Stimulated activated CD4-positive, alpha-beta T cell treated with anti-CD3 and anti-CD28 coated beads, TNF-alpha, amount 100 ng/mL, for 24 hours (primary cell): ENCODE measurements at places on chromosomes 2 and 18.

- no peak for DNase-seq
These were observed 19.1 kb downstream of the MAPRE2 start for GRCh38 chr18:35060122-35060815.

- no peak for DNase-seq
These were observed 94.0 kb downstream of the VRK2 start for GRCh38 chr2:58140508-58141072.

GRCh38 chr2:234495251-234496054 is 1.4 kb downstream of the ARL4C start:
- DNase-seq: no peak

- DNase-seq: no peak
These were observed 4.7 kb downstream of the MYO5B start for GRCh38 chr18:50190236-50190635.

- DNase-seq: no peak
These were observed 205.7 kb downstream of the ALK start for GRCh38 chr2:29715655-29716054.

GRCh38 chr2:10568736-10569432 is 120.8 kb upstream of the ODC1 start:
- no peak for DNase-seq

GRCh38 chr2:182078988-182079602 is 93.4 kb downstream of the PPP1R1C start:
- DNase-seq: no peak

DNA sequence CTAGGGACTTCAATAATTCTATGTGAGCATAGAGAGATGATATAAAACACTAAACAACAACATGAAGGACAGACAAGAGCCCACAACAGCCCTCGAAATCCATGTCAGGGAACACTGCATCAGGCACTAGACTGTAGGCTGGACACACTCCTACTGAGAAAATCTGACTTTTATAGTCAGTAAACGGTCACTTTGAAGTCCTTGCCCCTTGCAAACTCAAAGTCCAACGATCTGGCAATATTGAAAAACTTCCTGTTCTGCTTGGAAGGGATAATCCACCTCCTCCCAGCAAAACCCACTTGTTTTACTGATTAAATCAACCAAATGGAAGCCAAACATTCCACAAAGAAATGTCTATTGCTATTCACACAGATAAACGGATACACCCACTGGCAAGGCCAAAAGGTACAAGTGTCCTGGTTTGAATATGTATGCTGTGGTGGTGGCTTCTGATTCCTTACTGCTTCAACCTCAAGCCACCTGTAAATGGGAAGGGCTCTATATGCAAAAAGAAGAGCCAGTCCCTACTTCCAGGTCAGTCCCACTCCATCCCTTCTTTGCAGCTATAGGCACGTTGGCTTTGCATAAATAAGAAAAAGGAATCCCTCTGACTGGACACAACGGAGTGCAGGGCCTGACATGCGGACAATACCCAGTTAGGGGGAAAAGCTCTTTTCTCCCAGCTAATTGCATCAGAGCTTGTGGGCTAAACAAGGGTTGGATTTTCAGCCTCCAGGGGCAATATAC is 56.6 kb downstream of the STK39 start:
- DNase-seq: no peak

GRCh38 chr2:18473241-18474181 is 86.9 kb downstream of the RDH14 start:
- no peak for DNase-seq

DNA sequence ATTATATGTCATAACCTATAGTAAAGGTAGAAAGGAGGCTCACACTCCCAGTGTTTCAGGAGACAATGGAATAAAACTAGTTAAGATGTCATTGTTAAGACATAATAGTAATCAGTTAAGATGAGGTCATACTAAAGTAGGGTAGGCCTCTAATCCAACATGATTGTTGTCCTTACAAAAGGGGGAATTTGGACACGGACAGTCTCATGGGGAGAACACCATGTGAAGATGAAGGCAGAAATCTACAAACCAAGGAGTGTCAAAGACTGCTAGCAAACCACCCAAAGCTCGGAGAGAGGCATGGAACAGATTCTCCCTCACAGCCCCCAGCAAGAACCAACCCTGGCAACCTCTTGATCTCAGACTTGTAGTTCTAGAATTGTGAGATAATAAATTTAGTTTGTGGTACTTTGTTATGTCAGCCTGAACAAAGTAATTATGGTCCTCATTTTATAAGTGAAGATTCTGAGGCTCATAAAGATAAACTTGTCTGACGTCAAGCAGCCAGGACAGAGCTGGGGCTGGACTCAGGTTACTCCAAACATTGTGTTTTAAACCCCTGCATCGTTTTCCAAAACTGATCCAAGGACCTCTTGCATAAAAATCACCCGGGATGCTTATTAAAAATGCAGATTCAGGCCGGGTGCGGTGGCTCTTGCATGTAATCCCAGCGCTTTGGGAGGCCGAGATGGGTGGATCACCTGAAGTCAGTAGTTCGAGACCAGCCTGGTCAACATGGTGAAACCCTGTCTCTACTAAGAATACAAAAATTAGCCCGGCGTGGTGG is 47.8 kb downstream of the CCDC195 start:
- no peak for DNase-seq

- no peak for DNase-seq
These were observed 88.3 kb downstream of the CAMKMT start for GRCh38 chr2:44450082-44450481.

DNA sequence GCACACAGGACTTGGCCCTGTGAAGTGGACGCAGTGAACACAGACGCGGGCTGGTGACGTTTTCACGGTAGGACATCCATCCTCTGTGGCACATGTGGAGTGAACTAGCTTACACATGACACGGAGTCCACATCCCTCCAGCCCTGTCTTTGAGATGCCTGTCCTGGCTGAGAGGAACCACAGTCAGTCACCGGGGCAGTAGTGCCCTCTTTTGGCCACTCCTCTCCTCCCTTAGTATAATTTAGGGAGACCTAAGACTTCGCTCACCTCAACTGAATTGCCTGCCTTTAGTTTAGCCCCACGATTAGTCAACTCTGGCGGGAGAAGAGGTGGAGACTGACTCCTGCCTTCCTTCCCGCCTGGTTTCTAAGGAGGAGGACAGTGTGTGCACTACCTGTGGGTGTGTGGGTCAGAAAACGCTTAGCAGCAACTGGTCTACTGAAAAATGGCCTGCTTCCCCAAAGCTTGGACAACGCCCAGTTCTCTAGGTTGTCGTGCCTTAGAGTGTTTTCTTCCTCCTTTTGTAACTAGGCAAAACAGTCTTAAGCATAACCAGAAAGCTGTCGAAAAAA is 70.6 kb downstream of the MBP start:
- no peak for DNase-seq

DNA sequence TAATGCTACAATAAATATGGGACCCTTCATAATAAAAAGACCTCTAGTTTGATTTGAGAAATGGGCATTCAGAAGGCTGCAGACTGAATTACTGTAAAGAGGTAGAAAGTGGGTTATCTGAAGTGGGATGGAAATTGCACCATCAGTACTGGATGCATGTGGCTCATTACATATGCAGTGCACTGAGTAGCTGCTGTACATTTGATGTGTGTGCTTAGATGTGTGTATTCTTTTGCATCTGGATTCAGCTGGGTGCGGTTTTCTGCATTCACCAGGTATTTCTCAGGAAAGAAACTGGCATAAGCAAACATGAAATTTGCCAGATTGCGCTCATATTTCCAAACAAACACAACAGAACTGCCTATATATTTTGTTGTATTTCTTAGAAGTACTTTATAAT is 38.2 kb downstream of the NDC80 start:
- DNase-seq: no peak

DNA sequence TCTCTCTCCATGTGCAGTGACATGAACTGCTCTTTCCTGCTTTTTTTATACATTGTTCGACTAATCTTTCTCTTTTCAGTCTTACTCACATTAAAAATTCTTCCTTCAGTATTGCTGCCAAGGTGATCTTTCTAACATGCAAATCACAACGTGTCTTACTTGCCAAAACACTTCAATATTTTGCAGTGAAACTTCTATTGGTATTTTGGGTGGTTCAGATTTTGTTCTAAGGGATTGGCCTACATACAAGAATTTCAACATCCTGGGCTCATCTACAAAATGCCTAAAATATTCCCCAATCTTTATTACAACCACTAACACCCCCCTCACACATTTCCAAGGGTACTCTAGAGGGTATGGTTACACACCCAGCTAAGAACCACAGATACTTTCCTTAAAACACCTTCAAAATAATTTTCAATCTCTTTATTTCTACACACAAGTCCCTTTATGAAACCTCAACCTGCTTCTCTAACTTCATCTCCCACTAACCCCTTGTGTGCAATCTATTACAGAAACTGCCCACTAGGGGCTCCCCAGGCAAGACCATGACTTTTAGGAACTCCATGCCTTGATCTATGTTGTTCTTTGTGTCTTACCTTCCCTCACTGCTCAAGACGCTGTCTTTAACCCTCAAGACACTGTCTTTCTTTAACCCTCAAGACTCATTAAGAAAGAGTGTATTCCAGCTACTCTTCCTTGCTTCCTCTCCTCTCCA is 50.9 kb downstream of the COL3A1 start:
- DNase-seq: no peak

GRCh38 chr2:54492335-54492734 is 36.2 kb downstream of the SPTBN1 start:
- DNase-seq: no peak

DNA sequence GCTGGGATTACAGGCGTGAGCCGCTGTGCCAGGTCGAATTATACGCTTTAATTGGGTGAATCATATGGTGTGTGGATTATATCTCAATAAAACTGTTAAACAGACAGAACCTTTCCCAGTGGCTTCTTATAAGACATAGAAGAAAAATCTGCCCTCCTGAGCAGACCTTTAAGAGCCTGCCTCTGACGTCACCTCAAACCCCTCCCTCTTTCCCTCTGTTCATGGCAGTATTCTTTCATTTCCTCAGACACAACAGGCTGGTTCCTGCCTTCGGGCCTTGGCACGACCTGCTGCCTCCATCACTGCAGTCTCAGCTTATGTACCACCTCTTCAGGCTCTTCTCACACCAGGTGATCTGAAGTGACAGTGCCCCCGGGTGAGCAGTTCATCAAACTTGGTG is 14.0 kb upstream of the PDIA6 start:
- DNase-seq: no peak

GRCh38 chr2:177765698-177766097 is 306.9 kb downstream of the PDE11A start:
- DNase-seq: no peak

DNA sequence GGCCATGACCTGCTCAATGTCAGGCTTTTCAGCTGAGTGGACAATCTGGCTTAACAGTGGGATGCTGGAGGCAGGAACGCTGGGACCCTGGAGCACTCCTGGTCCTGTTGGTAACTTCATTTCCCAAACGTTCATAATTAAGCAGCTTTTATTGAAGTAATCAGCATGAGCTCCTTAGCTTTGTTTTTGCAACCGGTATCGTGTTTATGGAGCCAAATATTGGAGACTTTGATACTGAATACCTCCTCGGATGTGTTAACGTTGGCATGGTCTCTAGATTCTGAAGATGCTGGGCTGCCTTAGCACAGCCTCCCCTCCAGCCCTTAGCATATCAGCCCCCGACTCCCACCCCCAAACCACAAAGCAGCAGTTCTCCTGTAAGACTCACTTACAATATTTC is 60.7 kb downstream of the OSR1 start:
- DNase-seq: no peak

DNA sequence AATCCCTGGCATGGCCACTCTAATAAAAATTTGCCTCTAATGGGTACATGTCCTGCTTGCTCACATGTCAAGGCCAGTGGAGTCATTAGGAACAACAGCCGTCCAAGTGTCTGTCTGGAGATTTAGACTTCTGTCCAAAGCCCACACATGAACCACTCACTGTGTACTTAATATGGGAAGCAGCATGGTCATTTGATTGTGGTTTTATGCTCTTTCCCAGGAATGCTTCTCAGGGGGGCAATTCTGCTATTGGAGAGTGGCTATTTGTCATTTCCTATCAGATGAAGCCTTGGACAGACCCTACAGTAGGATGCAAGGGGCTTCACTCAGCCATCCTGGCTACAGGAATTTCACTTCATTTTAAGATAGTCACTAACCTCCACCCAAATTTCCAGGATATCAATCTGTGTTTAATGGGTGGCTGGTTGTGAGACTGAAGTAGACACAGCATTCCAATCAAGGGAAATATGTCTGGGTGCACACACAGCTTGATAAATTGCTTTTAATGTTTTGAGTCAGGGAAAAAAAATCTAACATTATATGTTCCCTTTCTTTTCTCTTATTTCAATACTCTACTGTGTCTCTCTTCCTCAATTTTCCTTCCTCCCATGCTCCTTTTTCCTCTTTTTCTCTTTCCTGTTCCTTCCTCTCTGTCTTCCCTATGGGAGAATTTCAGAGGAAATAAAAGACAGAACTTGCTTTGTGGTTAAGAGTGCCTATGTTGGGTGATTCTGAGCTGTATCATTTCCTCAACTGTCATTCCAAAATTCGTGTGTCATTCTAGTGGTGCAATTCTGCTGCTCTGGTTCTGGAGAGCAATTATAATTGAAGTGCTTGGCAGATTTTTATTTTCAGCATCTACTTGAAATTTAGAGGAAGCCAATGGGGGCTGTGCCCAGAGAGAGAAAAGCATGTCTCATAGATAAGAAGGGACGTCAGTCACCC is 320.1 kb downstream of the OSR1 start:
- no peak for DNase-seq

- no peak for DNase-seq
These were observed 358.4 kb upstream of the SALL3 start for GRCh38 chr18:78621141-78621755.
